Stimulated activated CD4-positive, alpha-beta T cell treated with anti-CD3 and anti-CD28 coated beads, Interleukin-4, amount 100 ng/mL, for 1 hour (primary cell): ENCODE measurements at places on chromosomes 3 and 15.
A peak's percentile ranks its signal among the peaks of the same experiment; 100 is the strongest.

DNA sequence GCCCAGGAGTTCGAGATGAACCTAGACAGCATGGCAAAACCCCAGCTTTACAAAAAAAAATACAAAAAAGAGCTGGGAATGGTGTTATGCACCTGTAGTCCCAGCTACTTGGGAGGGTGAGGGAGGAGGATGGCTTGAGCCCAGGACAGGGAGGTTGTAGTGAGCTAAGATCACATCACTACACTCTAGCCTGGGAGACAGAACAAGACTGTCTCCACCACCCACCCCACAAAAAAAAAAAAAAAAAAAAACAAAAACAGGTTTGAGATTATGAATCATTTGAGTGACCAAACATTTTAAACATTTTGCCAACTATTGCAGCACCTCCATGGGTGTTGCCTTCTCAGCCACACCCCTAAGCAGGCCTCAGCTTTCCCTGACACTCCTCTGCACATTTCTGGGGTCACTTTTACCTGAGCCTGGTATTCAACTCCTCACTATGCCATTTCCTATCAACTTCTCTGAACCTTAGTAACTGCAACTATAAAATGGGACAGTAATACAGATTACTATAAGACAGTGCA, 41.8 kb downstream of the IL5RA start:
- no peak for DNase-seq

DNA sequence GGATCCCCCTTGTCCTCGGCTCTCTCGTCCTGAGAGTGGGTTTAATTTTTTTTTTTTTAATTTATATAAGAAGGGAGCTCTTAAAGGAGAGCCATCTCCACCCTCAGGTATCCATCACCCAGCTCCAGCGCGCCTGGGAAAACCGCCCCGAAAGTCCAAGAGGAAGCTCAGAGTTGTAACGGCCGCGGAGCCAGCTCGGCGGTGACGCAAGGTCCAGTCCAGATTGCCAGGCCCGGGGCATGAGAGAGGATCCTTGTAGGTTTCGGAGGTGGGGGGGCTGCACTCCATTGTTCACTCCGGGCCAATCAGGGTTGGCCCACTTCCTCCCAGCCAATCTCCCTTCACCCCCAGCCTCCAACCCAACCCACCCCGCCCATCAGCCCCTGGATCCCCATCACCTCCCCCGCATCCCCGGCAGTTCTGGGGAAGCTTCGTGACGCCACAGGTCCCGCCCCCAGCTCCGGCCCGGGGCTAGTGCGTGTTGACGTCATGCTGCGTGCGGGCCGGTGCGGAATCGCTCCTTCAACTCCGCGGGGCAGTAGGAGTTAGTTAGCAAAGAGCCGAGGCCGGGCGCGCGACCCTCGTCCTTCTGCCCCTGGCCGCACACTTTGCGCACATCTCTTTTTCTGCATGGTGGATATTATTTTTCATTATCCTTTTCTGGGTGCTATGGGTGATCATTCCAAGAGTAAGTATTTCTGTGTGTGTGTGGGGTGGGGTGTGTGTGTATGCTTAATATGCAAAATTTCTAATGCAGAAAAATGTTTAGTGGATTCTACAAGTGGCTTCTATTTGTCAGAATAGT, at the start of gene ISL2:
ISL2 (plus strand) TSS at position 520 of the 805 bp plus-strand sequence; CDS start at position 631, 111 bp downstream.
- DNase-seq: peak; percentile 58

DNA sequence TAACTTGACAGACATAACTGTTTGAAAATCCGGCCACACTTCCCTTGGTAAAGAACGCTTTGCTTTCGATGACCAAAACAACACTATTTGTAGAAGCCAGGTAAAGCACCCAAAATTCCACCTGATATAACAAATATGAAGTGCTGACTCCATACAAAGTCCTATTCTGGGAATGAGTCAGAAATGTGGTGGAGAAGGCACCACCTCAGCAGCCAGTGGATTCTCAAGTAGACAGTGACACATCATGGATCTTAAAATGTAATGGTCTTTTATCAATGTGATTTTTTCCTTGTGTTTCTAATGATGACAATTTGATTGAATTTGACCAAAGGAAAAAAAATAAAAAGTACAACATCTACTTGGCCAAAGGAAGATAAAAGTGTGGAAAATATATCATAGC, 135.0 kb upstream of the WNT5A start:
- no peak for DNase-seq

DNA sequence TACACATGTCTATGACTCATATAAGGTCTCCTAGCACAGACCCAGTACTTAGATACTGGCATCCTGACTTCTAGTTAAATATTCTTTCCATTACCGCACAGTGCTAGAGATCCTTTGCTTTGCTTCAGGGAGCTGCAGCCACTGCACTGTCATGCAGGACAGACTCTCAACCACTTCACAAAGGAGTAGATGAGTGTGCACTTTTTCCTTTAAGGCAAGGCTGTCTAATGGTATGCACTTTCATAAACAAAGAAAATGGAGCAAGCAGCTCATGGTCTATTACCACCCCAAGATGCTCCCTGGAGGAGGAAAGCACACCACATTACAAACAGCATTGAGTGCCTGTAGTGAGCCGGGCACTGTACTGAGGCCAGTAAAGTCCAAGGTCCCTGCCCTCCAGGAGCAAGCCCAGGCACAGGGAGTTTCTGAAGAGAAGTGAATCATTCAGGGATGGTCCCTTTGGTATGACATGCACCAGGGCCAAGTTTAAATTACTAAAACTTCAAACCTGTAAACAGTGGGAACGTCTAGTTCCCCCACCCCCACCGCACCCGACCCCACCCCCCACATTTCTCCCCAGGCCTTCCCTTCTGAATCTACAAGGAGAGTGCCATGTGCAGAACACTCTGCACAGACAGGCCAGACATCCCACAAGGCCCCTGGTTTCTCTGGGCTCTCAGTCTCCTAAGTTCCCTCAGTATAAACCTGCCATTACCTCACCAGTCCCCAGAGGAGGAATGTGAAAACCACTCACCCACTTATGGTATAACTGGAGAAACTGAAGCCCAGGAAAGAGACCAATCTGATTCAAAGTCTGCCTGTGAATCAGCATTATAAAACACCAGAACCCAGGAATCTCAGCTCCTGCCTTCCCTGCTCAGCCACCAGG, 107.8 kb upstream of the BCL6 start:
- DNase-seq: no peak

DNA sequence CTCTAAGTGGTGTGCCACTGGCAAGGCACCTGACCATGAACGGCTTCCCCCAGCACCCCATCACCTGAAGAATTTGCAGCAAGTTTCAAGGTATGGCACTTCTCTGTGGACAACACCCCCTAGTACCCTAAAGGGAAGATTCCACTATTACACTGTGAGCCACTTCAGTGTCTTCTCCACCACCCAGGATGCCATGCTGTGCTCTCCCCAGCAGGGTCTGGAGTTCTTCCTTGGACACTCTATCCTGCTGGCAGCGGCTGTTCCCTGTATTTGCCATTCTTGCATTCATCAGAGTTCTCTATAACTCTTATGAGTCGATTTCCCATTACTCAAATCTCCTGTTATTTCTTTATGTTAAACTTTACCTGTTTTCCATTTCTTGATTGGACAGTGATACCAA, 33.9 kb upstream of the RNU6-1 start:
- no peak for DNase-seq

- DNase-seq: no peak
Measured at GRCh38 chr3:146594843-146595482, 10.2 kb downstream of the PLSCR5 start.
